ENCODE measurements at places on chromosomes 2 and 18. TPM values are rescaled to one million over a fixed set of nuclear protein-coding genes. Genes with fewer than 3 reads are reported as not detected.

DNA sequence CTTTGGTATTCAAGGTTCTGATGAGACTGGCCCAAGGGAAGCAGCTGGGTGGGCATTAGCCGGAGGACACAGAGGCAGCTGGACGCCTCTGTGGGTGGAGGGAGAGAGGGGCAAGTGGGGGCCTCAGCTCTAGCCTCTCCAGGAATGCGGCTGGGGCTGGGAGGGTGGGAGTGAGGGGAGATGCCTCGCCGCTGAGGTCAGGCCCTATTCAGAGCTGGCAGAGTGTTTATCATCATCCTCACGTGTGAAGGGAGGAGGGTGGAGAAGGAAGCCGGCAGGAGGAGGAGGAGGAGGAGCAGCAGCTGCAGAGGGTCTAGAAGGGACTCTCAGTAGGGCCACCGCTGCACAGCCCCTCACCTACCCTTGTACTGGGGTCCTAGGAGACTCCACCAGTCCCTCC, 43.1 kb downstream of the TNS1 start:
- DNase-seq = no peak

- no peak for DNase-seq
Measured at GRCh38 chr2:39664888-39665591, 677 bp upstream of the TMEM178A start.

The POLR1B gene
- polyA plus RNA-seq = 6.4 TPM

GRCh38 chr18:9869715-9870430, 15.9 kb upstream of the TXNDC2 start:
- no peak for DNase-seq

The NAT8 gene
- not detected for polyA plus RNA-seq

DNA sequence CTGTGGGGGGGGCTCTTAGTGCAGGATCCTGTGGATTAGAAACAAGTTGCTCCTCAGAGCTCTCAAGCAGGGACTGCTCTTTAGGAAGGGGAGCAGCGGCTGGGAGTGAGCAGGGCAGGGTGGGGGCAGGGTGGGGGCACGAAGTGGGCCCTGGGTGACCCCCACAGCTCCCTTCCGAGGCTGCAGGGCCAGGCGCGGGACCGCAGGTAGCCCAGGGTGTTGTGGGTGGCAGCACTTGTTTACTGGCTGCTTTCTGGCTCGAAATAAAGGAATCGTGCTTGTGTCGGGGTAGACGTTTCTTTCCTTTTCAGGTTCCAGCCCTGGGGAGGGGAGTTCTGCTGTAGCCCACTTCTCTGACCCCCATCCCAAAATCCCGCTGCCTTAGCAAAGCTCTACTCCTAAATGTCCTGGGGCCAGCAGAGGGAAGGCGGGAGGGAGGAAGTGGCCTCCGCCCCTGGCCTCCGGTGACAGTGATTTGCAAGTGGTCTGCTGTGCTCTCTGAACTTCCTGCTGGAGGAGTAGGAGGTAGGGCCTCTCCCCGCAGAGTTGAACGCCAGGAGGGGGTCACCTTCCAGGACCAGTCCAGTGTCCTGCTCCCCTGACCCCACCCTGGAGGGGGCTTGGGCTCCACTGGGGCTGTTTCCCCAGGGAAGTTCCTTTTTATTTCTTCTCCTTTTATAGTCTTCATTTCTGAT, 8.3 kb downstream of the NEU4 start:
- no peak for DNase-seq

- no peak for DNase-seq
Measured at GRCh38 chr18:70332694-70333093, 43.8 kb downstream of the SOCS6 start.

GRCh38 chr2:138333677-138334076, 167.9 kb upstream of the SPOPL start:
- no peak for DNase-seq

GRCh38 chr18:52888014-52888413, 548.0 kb downstream of the DCC start:
- DNase-seq = no peak

DNA sequence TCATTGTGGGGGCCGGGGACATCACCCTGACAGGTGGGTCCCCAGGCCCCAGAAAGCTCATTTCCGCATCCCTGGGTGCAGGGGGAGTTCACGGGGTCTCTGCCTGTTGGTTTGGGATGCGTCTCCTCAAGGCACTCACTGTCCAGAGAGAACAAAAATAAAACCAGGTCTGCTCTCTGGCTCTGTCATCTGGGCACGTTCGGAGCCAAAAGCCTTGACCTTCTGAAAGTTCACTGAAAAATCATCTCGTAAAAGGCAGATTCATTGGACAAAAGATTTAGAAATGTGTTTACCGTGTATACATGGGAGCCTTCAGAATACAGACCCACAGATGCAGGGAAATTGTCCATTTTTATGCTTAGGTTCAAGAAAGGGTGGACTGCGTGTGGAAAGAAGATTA, 26.6 kb downstream of the MLPH start:
- no peak for DNase-seq

The IFIH1 gene
- 7.9 TPM for polyA plus RNA-seq

The SPC25 gene
- polyA plus RNA-seq = 0.32 TPM

The PSMG2 gene
- polyA plus RNA-seq = 103 TPM

GRCh38 chr18:31430554-31430953, 17.0 kb upstream of the DSG3 start:
- no peak for DNase-seq

DNA sequence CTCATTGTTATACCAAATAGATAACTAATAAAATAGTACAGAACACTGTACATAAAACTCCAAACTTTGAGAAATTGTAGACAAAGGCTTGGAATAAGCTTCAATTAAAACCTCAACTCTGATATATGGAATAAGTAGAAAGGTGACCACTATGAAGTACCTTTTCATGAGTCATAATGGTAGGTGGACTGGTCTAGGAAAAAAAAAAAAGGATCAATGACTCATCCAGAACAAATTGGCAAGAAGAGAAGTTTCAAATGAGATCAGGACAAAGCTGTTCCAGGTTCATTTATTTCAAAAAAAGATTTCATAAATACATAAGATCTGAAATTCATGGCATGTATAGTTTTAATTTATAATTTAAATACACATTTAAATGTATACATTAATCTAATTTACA, 769.7 kb downstream of the SUCLG1 start:
- no peak for DNase-seq

The SCG2 gene
- 3.5 TPM for polyA plus RNA-seq

The DSG4 gene
- polyA plus RNA-seq = not detected

The C2orf66 gene
- 0.10 TPM for polyA plus RNA-seq

- no peak for DNase-seq
Measured at GRCh38 chr2:205119136-205119535, 563.2 kb upstream of the NRP2 start.

DNA sequence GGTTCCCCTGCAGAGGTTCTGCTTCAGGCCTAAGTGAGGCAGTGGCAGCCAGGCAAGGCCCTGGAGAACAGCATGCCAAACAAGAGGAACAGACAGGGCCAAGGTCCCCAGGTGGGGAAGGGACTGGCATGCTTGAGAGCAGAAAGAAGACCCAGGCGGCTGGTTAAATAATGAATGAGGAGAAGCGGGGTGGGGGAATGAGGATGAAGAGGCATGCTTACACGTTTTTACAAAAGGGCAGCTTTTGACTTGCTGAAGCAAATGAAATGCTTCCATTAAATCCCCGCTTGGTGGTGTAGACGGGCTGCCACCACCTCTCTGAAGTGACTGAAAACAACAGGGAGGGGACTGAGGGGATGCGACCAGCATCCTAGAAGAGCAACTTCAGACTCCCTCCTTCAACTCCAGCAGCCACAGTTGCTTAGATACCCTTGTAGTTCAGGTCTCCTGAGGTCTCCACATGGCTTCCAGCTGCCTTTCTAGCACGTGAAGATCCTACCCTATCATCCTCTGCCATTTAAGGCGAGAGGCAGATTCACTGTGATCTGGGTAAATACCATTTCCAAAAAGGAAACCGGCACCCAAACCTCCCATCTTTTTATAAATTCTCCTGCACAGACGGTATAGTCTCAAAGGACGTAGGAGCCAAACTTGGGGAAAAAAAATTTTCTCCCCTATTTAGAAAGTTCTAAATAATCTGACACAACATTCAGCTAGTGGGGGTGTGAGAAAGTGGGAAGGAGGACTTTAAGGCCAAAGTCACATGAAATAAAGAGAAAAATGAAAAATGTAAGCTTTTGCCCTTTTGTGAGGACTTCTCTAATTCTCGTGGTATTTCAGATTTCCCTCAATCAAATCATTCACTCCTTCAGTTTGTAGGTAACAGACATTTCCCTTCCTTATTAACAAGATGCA, 65.6 kb downstream of the CACNB4 start:
- no peak for DNase-seq

GRCh38 chr18:6628187-6628586, 101.3 kb upstream of the ARHGAP28 start:
- no peak for DNase-seq

- no peak for DNase-seq
Measured at GRCh38 chr18:2939317-2939716, 73.6 kb downstream of the LPIN2 start.

The CD8A gene
- polyA plus RNA-seq = 2.1 TPM

- no peak for DNase-seq
Measured at GRCh38 chr2:72112401-72112800, 35.3 kb downstream of the CYP26B1 start.

DNA sequence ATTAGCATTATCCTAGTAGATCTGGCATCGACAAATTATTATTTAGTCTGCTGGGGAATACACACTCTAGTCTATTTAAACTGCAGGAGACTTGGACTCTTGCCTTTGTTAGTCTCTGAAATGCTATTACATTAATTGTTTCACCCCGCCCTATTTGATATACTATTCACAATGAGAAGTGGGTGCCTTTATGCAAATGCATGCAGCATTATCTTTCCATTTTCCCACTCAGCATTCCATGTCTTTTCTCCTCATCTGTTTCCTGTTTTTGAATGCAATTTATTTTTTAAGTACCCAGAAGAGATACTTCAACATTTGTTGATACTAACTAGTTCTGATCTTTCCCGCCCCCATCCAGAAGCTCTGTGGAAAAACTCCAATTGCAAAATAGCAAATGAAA, 395.3 kb upstream of the NXPH2 start:
- DNase-seq = no peak

DNA sequence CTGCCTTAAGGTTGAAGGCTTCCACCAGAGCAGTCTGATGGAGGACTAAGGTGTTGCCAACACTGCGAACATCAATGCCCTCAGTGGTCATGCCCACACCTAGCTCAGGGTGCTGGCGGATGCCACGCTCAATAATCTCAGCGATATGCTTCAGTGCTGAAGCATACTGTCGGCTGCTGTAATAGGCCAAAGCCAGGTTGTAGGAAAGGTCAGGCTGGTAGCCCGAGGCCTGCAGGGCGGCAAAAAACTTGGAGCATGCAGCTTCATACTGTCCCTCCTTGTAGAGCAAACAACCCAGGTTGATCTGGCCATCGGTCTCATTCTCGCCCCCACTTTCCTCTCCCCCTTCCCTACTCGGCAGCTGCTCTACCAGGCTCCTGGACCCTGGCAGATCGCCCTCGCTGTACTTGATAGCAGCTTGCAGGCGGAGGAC, 159.4 kb downstream of the AGPS start:
- DNase-seq = no peak

- no peak for DNase-seq
Measured at GRCh38 chr2:61425605-61426155, 45.2 kb downstream of the USP34 start.

DNA sequence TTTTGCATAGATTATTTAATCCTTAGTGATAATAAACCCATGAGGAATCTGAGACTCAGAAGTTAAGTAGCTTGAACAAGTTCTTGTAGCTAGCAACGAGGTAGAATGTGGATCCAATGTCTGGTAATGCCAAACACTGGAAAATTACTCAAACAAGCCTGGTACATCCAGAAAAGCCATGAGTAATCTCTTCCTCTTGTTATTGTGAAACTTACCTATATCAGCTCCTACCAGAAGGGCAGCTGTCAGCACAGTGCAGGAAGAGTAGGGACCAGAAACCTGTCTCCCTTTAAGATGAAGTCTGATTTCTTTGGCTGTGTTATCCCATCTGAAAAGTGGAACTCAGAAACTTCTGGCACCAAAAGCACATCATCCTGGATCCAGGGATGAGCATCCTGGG, 7.7 kb upstream of the SERPINB8 start:
- no peak for DNase-seq

GRCh38 chr2:124316881-124317605, 292.0 kb downstream of the CNTNAP5 start:
- no peak for DNase-seq

The TUBA3E gene
- polyA plus RNA-seq = not detected

- no peak for DNase-seq
Measured at GRCh38 chr18:56009411-56009810, 421.4 kb upstream of the TCF4 start.

The OXER1 gene
- polyA plus RNA-seq = 5.6 TPM

- DNase-seq = no peak
Measured at GRCh38 chr2:134379293-134379692, 125.4 kb downstream of the MGAT5 start.

The ATP6V1B1 gene
- 0.27 TPM for polyA plus RNA-seq

The KRTCAP3 gene
- polyA plus RNA-seq = 12.7 TPM

GRCh38 chr2:159797543-159798375, at the start of gene CD302:
TSS of gene CD302 (minus strand) at chr2:159798208. CDS start at chr2:159798198, 10 bp downstream.
- DNase-seq = no peak

DNA sequence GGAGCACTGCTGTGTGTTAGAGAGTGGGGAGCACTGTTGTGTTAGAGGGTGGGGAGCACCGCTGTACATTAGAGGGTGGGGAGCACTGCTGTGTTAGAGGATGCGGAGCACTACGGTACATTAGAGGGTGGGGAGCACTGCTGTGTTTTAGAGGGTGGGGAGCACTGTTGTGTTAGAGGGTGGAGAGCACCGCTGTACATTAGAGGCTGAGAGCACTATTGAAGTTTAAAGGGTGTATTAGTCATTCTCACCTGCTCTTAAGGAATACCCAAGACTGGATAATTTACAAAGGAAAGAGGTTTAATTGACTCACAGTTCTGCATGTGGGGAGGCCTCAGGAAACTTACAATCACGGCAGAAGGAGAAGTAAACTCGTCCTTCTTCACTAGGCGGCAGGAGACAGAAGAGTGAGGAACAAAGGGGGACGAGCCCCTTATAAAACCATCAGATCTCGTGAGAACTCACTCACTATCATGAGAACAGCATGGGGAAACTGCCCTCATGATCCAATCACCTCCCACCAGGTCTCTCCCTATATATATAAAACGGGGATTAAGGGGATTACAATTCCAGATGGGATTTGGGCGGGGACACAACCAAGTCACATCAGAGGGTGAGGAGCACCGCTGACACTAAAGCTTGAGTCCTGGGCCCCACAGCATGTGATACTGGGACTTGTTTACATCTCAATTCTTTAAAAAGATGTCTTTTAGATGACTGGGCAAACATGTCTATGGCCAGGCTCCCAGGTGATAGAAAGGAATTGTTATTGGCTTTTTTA, 19.5 kb upstream of the AGXT start:
- DNase-seq = no peak

The MYO7B gene
- polyA plus RNA-seq = 0.51 TPM

The PKDCC gene
- polyA plus RNA-seq = 247 TPM

- no peak for DNase-seq
Measured at GRCh38 chr2:162210385-162210784, 32.9 kb downstream of the FAP start.

All from urinary bladder (tissue), 4 donors.